ENCODE measurements at places on chromosomes 2 and 18.

DNA sequence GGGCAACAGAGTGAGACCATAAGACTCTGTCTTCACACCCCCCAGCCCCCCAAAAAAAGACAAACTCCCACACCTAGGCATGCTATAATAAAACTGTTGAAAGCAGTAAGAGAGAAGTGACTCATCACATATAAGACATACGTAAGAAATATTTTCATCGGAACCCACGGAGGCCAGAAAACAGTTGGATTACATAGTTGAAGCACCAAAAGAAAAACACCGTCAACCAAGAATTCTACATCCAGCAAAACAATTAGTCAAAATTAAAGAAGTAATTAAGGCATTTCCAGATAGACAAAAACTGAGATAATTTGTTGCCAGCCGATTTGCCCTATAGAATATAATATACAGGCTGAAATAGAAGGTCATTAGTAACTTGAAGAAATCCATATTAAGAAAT lies 128.7 kb downstream of the VAPA start:
- DNase-seq: no peak
- H3K4me1 ChIP-seq: peaks cover 8% of the 10 kb centered on the region
- H3K4me3 ChIP-seq: no peak overlapping the region
- no peak overlapping the region for H3K27ac ChIP-seq

- H3K36me3 ChIP-seq: no peaks in the 10 kb centered on the region
- no peak for DNase-seq
- no peaks in the 10 kb centered on the region for H3K27me3 ChIP-seq
- peak overlapping the region; percentile 90 for H3K27ac ChIP-seq
- peaks cover 7% of the 10 kb centered on the region for H3K4me1 ChIP-seq
These were observed 452 bp downstream of the RAPH1 start for GRCh38 chr2:203534621-203535077.

DNA sequence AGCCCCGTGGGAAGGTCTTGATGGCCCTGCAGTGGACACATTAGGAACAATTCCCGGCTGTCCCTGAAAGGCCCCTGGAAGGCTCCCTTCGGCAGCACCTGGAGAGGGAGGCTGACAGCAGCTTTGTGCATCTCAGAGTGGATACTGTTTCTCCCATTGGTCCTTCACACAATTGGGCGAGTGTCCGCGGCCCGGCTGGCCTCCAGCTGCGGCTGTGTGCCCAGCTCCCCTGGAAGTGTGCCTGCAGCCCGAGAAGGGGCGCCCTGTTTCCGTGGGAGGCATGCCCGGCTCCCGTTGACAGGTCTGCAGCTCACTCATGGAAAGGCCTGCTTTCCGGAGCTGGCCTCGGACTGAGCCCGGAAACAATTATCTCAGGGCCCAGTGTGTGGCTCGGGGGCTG lies 103.7 kb downstream of the LPIN1 start:
- H3K4me3 ChIP-seq: peak overlapping the region; percentile 52
- no peak overlapping the region for H3K27ac ChIP-seq
- H3K4me1 ChIP-seq: peaks cover 5% of the 10 kb centered on the region
- no peaks in the 10 kb centered on the region for H3K36me3 ChIP-seq
- DNase-seq: no peak

DNA sequence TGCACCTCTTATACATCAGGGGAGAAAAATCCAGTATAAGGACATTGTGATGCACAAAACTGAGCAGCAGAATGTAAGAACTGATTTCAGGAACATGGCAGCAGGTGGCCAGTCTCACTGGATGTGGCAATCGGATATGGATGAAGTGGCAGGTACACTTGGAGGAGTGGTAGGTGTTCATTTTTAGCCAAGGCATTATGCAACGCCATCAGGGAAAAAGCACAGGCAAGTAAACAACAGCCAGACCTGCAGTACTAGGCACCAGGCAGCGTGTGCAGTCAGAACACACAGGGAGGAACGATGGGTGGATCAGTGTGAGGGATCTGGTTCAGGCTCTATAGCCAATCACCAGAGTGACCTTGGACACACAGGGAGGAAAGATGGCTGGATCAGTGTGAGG lies 77.4 kb upstream of the GCFC2 start:
- no peak overlapping the region for H3K27ac ChIP-seq
- no peak overlapping the region for H3K4me3 ChIP-seq
- H3K36me3 ChIP-seq: no peaks in the 10 kb centered on the region
- H3K4me1 ChIP-seq: no peaks in the 10 kb centered on the region

GRCh38 chr18:35610724-35611123 lies 29.2 kb downstream of the GALNT1 start:
- peaks cover 8% of the 10 kb centered on the region for H3K4me1 ChIP-seq
- no peak overlapping the region for H3K4me3 ChIP-seq
- no peak for DNase-seq
- no peaks in the 10 kb centered on the region for H3K27me3 ChIP-seq
